Osteoblast (primary cell): ENCODE measurements at places on chromosomes 7 and 10.
A peak's percentile ranks its signal among the peaks of the same experiment; 100 is the strongest.

DNA sequence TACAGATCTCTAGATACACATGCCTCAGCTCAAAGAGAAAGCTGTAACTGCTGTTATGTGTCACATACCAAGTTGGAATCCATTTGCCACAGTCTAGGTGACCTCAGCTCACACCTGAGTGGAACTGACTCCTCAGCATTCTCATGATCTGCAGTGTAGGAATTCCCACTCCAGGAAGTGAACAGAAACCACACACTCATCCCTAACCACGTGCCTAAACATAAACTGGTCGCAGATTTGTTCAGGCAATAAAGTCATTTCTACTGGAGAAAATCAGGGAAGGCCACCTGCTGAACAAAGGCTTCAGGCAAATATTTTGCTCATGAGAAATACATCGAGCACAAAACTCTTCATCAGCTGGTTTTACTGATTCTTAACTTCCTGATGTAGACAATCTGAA is 23.0 kb upstream of the ZMYND11 start:
- DNase-seq = no peak

- no peak for DNase-seq
Observed at GRCh38 chr7:88758381-88759229, 895 bp upstream of the ZNF804B start.

GRCh38 chr10:6173203-6173602 is 29.5 kb upstream of the PFKFB3 start:
- DNase-seq = no peak

GRCh38 chr10:97731346-97732051 is 5.4 kb upstream of the ZFYVE27 start:
- DNase-seq = peak; percentile 90

DNA sequence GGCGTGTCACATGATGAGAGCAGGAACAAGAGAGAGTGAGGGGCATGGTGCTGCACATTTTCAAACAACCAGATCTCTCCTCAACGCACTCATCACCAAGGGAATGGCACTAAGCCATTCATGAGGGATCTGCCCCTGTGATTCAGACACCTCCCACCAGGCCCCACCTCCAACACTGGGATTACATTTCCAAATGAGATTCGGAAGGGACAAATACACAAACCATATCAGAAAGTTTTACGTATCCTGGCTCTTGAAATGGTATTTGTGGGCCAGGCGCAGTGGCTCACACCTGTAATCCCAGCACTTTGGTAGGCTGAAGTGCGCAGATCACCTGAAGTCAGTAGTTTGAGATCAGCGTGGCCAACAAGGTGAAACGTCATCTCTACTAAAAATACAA is 189.4 kb downstream of the PLXDC2 start:
- no peak for DNase-seq

GRCh38 chr10:43224321-43224720 is 42.5 kb downstream of the RASGEF1A start:
- DNase-seq = no peak

- no peak for DNase-seq
Observed at GRCh38 chr7:34165927-34166550, 260.7 kb downstream of the BMPER start.

DNA sequence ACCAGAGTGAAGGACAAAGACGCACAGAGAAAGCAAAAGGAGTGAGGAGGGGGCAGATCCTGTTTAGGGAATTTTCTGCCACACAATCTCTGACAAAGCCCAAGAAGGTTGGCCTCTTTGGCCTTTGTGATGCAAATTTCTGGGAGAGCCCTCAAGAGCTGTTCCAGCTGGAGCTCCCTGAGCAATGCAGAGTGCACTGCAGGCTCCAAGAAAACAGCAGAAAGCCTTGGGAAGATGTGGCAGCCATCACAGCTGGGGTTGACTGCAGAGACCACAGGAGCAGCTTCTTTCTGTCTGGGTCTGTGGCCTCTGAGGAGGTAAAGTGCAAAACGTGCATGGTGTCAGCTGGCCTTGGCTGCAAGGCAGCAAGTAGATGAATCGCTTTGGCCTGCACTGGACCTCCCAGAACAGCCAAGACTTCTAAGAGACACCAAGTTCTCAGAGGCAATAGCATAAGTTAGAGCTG is 200.2 kb downstream of the ELMO1 start:
- DNase-seq = no peak

DNA sequence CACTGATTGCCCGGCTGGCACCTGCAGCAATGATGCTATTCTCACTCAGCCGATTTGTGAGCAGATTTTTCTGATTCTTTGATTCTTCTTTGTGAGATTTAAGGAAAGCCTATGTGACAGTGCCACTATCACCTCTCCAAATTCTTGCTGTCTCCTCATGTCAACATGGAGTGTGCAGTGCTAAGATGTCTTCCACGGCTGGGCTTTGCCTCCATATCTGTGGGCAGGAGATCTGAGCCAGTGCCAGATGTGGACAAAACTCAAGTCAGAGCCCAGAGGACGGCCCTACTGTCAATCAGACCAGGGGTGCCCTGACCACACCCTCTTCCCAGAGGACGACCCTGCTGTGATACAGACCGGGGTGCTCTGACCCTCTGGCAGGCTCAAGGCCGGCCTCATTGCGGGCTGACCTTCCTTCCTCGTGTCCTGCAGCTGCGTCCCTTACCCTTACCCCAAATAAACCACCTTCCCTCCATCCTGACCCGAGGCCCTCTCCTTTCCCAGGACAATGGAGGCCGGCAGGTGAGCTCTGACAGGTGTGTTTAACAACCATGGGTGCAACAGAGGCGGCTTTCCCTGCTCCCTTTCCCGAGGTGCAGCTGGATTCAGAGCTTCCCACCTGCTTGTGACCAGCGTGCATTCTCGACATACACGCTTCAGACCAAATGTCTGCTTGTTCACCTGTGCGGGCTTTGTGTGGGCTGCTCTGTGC is 221.4 kb downstream of the ADARB2 start:
- peak; percentile 73 for DNase-seq

- no peak for DNase-seq
Observed at GRCh38 chr7:50644586-50644985, 79.4 kb upstream of the DDC start.
